ENCODE measurements at places on chromosomes 7 and 10.

- no peak for DNase-seq
These were observed 50.4 kb downstream of the RGS10 start for GRCh38 chr10:119491966-119492757.

- DNase-seq = no peak
These were observed 993.1 kb downstream of the KCNMA1 start for GRCh38 chr10:76644476-76644875.

- DNase-seq = no peak
These were observed 16.6 kb upstream of the FAS start for GRCh38 chr10:88974012-88974411.

GRCh38 chr7:142142702-142143101 lies 31.2 kb downstream of the MGAM2 start:
- DNase-seq = no peak

DNA sequence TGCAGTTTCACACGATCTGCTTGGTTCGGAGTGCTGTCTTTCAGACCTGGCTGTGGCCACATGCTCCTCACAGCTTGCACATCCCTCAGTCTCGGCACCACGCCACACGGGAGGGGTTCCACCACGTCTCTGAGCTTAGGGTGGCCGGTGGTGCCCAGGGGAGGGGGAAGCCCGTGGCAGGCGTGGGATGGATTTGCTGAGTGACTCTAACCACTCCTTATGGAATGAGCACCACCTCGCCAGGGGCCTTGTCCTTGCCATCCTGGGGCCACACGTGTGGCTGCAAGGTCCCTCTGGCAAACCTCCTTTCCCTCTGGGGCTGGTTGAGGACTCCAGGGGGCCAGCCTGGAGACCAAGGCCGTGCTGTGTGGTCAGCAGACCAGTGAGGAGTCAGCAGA lies 29.1 kb upstream of the FAM20C start:
- DNase-seq = no peak

DNA sequence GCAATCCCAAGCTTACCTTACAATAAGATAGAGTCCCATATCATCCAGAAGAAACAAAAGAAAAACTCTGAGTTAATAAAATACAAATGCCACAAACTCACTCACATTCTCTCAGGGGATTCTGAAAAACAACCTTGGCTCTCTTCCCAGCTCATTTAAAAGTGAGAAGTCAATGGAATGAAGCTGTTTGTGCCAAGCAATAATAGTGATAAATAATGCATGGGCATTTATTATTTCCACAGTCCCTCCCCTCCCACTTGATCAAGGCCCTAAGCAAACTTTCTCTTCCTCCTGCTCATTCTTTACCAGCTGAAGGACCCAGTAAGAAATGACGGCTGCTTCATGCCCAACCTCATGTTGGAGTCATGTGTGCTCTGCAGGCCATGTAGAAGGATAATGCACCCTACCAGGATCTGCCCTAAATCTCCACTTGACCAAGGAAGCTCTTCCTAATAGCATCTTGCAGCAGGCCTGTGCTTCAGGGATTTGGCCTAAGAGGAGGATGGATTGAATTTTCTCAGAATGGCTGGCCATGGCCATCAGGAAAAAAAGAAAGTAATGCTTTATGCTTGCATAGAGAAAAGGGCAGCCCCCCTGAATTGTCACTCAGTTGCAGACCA lies 451.3 kb downstream of the GPAM start:
- no peak for DNase-seq
